ENCODE measurements at places on chromosomes 11 and 22.

GRCh38 chr22:36369922-36370791, 17.6 kb downstream of the MYH9 start:
- peak; percentile 63 for DNase-seq

GRCh38 chr11:108125096-108125495, 3.7 kb downstream of the ACAT1 start:
- no peak for DNase-seq

DNA sequence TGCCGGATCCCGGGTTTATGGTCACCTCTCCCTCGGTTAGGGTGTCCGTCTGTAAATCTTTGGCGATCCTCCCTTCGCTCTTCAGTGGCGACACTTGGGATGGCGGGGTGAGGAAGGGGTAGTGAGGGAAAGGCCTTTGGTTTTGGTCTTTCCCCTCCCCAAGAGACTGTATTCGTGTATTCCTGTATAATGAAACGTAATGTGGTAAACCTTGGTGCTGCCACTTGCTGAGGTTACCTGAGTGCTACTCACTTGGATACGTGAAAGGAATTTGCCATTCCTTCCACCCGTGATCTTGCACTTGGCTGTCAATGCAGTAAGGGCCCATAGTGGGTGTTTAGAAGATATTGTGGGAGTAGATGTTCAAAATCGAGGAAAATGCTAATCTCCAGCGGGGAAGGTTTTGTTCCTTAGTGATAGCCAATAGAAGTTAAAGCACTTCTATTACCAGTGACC, 578 bp upstream of the NUP160 start:
- DNase-seq: no peak

DNA sequence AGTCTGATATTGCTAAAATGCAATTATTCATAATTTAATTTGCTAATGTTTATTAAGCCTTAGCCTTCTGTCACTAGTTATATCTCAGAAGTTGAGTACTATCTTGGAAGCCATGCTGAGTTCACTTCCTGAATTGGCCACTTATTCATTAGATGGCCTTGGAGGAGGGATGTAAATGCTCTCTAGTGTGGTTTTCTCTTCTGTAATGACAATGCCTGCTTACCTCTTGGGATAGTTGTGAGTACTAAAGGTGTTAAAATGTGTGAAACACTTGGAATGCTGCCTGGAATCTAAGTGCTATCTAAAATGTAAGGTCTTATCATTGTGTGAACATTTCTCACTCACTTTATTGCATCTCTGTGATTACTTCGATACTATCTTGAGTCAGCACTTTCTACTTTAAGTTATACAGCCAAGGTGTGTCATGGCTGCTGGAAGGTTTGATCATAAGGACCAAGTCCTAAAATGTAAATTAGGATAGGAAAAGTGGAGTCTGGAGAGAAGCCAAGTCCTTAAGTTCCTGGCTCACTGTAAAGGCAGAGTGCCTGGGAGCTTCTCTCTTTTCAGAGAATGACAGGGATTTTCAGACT, 12.4 kb downstream of the GLYATL2 start:
- DNase-seq: no peak

GRCh38 chr22:31241200-31241599, 29.1 kb downstream of the LIMK2 start:
- no peak for DNase-seq

- DNase-seq: no peak
Measured at GRCh38 chr11:85803303-85803702, 7.6 kb downstream of the SYTL2 start.

- no peak for DNase-seq
Measured at GRCh38 chr11:12680246-12680939, 6.2 kb downstream of the TEAD1 start.

DNA sequence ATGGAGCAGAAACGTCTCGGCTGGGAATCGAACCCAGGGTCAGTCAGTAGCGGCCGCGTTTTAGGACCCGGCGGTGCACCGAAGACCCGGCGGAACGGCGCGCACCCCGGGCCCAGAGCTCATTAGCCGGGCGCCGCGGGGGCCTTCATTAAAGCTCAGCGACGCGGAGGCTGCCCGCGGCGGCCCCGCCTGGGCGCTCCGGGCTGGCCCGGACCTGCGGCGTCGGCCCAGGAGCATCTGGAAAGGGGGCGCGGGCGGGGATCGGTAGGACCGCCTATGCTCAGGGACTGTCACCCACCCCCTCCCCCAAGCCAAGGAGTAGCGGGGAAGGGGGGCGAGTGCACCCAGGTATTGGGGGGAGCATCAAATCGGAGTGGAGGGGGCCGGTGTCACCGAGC, 52.2 kb downstream of the CYTH4 start:
- no peak for DNase-seq

- no peak for DNase-seq
Measured at GRCh38 chr11:75831915-75832502, 17.0 kb downstream of the UVRAG start.

DNA sequence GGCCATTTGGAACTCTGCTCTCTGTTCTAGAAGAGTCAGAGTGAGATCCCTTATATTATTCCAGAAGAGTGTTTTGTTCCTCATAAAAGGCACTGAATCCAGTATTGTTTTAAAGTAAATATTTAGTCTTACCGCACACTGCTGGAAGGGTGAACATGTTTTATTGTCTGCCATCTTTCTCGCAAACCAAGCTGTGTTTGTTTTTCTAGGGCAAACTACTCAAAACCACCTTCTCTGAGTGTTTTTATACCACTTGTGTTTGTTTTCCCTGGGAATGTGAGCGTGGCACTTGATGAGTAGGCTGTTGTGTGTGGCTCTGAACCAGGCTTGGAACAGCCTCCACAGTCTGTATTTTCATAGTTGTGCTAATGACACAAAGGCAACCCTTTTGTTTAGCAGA, 89.8 kb downstream of the DBX1 start:
- DNase-seq: no peak

- DNase-seq: no peak
Measured at GRCh38 chr11:102685338-102685737, 20.2 kb downstream of the MMP27 start.

GRCh38 chr11:121464352-121464946, 11.7 kb upstream of the SORL1-AS1 start:
- DNase-seq: no peak

DNA sequence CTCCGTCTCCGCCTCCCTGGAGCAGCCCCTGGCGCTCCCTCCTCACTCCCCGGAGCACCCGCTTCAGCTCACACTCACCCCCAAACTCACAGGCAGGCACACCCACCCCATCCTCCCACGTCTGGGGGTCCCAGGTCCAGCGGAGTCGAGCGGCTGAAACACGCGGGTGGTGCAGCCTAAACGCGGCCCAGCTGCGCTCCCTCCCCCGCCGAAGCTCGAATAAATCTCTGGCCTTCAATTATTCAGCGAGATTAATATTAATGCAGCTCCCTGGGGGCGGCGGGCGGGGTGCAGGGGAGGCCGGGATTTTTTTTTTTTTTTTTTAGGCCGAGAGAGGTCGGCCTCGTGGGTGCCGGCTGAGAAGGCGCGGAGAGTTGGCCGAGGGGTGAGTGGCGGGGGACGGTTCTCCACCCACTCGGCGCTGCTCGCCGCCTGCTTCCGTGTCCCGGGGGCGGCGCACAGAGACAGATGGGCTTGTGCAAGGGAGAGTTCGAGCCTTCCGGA, 524 bp upstream of the SLC1A2 start:
- no peak for DNase-seq

DNA sequence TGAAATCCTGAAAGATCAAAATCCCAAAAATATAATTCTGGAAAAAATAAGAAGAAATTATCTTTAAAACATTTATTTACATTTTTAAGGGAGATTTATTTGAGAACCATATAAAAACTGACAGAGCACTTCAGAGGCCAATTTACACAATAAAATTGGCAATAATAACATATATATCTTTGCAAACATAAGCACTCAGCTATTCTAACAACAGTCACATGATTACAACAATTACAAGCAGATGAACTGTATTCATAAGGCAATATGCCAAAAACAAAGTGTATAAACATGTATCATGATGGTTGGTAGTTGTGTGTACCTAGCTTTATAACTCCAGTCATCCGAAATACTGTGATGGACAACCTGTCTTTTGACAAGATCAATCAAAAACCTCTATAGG, 17.7 kb upstream of the RASSF10 start:
- no peak for DNase-seq

DNA sequence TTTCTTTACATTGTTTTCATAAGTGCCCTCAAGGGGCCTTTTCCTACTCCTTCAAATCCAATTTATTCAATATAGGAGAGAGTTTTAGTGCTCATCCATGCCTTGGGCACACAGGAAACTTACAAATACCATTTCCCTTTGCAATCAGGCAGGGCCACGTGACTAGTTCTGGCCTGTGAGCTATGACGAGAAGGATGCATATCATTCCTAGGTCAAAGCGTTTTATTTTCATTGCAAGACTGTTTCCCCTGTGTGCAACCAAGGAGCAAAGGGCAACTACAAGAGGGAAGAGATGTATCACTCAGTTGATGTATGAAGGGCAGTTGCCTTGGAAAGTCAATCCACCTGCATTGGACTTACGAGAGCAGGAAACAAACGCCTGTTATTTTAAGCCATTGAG, 1.9 kb upstream of the TRAF6 start:
- no peak for DNase-seq

DNA sequence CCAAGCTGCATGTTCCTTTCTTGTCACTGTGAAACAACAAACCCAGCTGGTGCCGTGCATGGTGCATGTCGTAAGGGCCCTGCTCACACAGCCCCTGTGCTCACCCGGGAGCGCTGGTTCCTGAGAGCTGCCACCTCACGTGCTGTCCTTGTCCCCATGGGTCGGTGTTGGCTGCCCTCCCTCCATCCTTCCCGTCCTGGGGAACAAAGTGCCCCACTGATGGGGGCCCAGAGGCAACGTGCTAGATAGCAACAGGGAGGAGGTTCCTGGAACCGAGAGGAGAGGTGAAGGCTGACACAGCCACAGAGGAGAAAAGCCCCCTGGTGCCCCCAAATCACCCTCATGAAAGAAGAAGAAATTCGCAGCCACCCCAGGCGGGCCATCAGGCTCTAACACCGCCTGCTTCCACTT, 56.6 kb upstream of the SLC22A12 start:
- DNase-seq: no peak

- no peak for DNase-seq
Measured at GRCh38 chr11:74842967-74843366, 94.3 kb downstream of the RNF169 start.

DNA sequence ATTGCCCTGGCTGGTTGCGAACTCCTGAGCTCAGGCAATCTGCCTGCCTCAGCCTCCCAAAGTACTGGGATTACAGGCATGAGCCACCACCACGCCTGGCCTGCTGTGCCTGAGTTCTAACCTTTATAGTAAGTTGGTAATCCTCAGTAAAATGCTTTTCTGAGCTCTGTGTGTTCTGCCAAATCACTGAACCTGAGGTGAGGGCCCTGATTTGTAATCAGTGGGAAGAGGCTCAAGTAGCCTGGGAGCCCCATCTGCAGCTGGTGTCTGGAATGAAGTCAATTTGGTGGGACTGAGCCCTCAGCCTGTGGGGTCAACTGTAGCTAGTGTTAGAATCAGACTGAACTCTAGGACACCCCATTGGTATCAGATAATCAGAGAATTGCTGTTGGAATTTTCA, 72.6 kb upstream of the PARVG start:
- DNase-seq: no peak

DNA sequence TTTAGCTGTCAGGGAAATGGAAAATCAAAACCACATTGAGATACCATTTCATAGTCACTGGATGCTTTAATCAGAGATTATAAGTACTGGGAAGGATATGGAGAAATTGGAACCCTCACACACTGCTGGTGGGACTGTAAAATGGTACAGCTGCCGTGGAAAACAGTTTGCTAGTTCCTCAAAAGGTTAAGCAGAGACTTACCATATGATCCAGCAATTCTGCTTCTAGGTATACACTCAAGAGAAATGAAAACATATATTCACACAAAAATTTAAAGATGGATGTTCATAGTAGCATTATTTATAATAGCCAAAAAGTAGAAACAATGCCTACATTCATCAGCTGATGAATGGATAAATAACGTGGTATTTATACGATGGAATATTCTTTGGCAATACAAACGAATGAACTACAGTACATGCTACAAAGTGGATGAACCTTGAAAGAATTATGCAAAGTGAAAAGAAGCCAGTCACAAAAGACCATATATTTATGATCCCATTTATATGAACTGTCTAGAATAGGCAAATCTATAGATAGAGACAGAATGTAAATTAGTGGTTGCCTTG, 23.0 kb downstream of the RNF121 start:
- no peak for DNase-seq

GRCh38 chr11:69911310-69912160, 92.3 kb upstream of the FGF3 start:
- no peak for DNase-seq

GRCh38 chr11:34996958-34997357, 80.5 kb downstream of the PDHX start:
- DNase-seq: no peak

DNA sequence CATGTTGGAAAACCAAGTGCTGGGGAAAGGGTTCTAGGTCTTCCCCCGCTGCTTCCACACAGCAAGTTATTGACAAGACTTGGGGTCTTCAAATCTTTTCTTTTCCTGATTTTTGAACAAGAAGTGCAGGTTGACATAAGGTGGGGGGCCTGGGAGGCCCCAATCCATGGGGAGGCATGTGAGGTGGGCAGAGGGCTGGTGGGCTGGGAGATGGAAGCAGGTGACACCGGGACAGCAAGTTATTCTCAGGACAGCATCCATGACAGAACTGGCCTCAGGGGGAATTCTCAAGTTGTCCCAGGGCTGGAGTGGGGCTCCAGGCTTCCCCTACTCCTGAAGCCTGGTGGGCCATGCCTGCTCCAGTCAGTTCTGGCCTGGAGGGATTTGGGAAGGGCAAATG, 5.5 kb downstream of the FGF19 start:
- no peak for DNase-seq

- no peak for DNase-seq
Measured at GRCh38 chr11:3375552-3375951, 3.4 kb downstream of the ZNF195 start.

DNA sequence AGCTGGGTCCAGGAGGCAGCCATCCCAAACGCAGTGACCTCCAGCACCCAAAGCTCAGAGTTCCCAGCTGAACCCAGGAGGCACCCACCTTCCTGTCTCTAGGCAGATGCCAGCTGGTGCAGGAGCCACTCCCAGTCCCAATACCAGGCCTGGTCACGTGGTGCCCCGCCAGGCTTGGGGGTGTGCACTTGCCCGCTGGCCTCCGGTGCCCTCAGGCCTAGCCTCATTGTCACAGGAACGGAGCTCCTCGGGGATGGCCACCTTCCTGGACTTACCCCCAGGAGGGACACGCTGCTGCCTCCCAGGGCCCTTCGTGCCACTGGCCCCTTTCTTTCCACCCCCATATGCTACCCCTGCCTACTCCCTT, 4.6 kb downstream of the BID start:
- no peak for DNase-seq

DNA sequence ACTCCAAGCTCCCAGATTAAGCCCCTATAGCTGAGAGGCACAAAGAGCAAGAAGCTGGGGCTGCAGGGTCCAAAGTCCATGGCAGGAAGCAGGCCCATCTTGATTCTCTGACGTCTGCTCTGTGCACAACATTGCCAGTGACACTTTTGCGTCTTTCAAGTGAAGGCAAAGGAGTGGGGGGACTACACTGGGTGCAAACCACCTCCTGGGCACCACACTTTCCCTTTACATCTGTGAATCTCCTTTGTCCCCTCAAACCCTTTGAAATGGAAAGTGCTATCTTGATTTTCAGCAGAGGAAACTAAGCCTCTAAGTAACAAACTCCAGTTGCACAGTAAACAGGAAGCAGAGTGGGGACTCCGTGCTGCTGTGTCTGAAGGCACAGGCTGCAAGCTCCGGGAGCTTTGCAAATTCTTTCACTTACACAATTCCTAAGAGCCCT, 428.0 kb downstream of the LARGE1 start:
- DNase-seq: no peak

All from hematopoietic multipotent progenitor cell treated with erythropoietin and hydrocortisone succinate and interleukin-3 and kit ligand, for 17 days (in vitro differentiated cells).